Activated naive CD4-positive, alpha-beta T cell (primary cell): ENCODE measurements at places on chromosomes 7 and 10.

GRCh38 chr7:43394441-43395130, 188.3 kb upstream of the STK17A start:
- no peak for DNase-seq

DNA sequence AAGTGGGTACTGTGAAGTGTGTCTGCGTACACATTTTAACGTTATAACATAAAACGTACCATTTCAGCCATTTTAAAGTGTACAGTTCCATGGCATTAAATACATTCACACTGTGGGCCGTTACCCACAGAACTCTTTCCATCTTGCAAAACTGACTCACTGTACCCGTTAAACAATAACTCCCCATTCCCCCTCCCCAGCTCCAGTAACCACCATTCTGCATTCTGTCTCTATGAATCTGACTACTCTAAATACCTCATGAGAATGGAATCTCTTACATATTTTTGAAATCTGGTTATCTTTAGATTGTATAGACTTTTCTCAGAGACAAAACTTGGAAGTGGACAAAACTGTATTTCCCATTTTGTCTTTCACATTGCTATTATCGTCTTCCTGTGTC, 9.3 kb downstream of the ARL3 start:
- DNase-seq: no peak

DNA sequence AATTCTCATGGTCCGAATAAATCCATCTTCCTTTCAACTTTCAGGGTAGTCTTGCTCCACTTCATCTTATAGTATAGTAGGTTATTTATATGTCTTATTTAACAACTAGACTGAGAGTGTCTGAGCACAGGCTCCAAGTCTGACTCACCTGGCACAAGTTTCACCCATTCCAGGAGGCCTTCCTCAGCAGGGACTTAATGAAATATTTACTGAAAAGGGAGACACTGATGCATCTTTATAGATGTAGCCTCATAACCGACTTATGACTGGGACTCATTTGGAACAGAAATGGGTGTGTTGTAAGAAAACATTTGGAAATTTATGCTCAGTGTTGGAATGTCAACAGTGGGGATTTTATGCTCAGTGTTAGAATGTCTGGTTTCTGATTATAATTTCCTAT, 59.9 kb downstream of the CH25H start:
- no peak for DNase-seq

DNA sequence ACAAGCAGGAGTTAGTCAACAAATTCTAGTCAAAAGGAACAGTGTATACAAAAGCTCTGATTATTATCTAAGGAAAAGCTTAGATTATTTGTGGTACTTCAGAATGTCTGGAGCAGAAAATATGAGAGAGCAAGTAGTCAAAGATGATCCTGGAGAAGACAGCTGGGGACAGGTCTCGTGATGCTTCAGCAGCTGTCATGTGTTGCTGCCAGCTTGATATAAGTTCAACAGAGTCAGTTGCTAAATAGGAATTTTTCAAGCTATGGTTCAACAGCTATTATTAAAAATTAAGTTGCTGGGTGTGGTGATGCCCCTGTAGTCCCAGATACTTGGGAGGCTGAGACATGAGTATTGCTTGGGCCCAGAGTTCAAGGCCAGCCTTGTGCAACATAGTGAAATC, 240.0 kb upstream of the RHOBTB1 start:
- DNase-seq: no peak

GRCh38 chr7:68065581-68065980, 1068.9 kb downstream of the TYW1 start:
- no peak for DNase-seq

- no peak for DNase-seq
These were observed 1.4 kb downstream of the HPSE2 start for GRCh38 chr10:99234041-99234790.

DNA sequence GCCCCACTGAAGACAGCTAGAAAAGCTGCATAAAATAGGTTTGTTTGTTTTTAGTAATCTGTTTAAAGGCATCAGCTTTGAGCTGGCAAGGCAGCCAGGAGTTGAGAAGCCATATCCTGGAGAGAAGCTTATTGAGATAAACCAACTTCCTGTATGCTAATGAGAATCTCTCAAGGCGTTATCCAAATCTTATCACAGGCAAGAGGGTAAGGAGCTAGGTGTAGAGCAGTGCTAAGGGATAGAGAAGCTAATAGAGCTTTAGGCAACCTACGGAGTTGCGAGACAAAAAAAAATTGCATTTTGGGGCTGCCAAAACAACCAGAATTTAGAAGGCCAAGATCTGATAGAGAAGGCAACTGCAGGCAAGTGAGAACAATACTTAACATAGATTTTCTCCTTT, 641.6 kb downstream of the SH2D4B start:
- no peak for DNase-seq

DNA sequence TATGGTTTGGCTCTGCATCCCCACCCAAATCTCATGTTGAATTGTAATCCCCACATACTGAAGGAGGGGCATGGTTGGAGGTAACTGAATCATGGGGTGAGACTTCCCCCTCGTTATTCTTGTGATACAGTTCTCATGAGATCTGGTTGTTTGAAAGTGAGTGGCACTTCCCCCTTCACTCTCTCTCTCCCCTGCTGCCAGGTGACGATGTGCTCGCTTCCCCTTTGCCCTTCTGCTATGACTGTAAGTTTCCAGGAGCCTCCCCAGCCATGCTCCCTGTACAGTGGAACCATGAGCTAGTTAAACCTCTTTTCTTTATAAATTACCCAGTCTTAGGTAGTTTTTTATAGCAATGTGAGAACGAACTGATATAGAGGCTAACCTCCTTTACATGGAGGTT, 16.6 kb downstream of the PLPP4 start:
- no peak for DNase-seq

DNA sequence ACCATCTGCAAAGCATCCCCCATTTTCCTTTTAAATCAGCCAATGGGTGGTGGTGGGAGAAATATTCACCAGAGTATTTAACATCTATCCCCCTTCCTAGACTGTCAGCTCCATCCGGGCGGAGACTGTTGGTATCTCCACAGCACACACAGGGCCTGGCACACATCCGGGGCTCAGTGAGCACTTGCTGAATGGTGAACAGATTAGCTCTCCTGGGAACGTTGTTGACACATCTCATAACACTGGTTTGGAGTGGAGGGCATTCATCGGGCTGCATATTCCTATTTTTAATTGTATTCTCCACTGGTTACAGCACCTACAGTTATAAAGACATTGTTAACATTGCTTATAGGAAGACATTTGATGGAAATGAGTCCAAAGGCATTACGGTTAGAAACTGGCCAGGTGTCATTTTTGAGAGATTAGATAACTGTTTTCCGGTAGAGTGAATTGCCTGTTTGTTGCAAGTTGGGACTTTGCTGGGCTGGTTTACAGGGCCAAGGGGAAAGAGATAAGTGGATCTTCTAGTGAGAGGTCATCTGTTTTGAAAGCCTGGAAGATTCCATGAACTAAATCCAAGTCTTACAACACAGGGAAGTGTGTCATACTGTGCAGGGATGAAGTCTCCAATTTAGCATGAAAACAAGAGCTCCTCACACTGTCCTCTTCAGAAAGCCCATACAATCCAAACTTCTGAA, 101.8 kb downstream of the EGFR start:
- no peak for DNase-seq

DNA sequence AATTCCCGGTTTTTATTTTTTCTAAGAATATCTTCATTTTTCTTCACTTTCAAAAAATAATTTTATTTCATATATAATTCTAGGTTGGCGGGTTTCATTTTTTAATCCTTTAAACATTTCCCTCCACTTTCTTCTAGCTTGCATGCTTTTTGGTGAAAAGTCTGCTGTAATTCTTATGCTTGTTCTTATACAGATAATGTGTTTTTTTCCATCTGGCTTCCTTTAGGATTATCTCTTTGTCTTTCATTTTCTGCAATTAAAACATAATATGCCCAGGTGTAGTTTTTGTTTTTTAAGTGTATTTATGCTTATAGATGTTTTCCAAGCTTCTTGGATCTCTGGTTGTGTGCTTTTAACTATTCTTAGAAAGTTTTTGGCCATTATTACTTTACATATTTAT, 341.3 kb upstream of the SEMA3C start:
- DNase-seq: no peak

DNA sequence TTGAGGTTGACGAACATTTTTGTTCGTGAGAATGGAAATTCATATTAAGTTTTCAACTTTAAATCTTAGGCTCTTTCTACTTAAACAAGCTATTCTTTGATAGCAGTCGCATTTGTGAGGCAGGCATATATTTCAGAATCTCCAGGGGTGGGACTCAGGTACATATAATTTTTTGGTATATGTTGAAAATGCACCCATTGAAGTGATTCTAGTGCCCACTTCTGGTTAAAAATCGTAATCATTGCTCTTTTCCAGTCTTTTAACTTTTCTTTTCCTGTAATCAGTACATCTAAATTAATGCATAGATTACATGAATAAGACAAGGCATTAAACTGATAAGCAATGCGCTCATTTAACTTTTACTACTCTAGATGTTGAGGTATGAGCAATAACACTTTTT, 67.8 kb downstream of the ZNRF2 start:
- DNase-seq: no peak

GRCh38 chr7:139340808-139341057, 404 bp upstream of the FMC1 start:
- DNase-seq: no peak

DNA sequence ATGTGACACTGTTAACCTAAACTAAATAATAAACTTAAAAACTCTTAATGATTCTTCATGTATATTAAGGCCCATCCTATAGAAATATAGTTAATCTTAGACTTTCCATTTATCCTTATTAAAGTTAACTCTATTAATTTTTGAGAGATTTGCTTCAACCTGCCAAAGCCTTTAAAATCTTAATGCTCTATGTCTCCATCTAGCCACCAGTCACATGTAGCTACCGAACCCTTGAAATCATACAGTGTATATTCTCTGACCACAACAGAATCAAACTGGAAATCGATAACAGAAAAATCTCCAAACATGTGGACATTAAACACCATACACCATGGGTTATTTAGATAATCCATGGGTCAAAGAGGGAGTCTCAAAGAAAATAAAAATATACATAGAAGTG, 51.9 kb downstream of the ASZ1 start:
- DNase-seq: no peak

- DNase-seq: no peak
These were observed 52.8 kb downstream of the ARHGAP22 start for GRCh38 chr10:48551861-48552591.

GRCh38 chr10:60490013-60490412, 100.3 kb upstream of the ANK3 start:
- DNase-seq: no peak

DNA sequence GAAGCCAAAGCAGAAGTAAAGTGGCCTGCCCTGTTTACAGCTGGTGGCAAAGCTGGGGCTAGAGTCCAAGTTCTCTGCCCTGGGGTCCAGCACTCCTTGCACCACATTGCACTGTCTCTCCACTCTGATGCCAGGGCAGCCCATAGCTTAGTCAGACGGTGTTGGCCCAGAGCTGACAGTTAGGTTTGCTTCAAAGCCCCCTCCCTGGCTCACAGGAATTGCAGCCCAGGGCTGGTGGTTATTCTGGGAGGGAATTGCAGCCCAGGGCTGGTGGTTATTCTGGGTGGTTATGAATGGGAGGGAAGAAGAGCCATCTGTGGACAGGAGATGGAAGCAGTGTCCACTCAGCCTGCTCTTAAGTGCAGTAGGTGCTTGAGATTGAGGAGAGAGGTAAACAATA, 88.9 kb downstream of the SCRN1 start:
- no peak for DNase-seq

- DNase-seq: no peak
These were observed 722 bp downstream of the MDH2 start for GRCh38 chr7:76048668-76048988.

- DNase-seq: no peak
These were observed 106.3 kb downstream of the GRM3 start for GRCh38 chr7:86749741-86750665.

DNA sequence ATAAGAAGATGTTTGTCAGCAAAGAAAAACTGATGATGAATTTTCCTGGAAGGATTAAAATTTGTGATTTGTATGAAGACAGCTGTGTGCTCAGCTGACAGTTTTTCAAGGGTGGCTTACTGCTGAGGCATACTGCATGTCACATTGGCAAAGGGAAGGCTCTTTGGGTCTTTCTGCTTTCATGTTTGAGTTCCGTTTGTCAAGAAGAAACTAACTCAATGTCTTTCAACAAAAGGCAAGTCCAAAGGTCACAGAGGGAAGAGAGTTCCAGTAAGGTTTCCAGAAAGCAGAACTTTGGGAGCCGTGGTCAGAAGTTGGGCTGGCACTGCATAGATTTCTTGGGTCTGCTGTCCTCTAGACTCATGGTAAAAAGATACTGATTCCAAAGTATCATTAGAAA, 16.9 kb downstream of the DYDC2 start:
- no peak for DNase-seq

DNA sequence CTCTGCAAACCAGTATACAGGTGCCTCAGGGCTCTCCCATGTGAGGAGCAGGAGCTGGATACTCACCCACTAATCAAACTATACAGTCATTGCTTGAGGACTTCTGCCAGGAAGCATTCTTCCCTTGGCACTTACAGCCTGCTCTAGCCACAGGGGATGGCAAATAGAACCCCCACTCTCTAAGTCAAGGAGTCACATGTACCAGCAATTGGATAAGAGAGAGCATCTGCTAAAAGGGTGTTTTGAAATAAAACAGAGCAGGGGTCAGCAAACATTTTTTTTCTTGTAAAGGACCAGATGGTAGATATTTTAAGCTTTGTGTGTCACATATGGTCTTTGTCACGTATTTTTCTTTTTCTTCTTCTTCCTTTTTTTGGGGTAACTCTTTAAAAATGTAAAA, 865.2 kb upstream of the GHITM start:
- DNase-seq: no peak

DNA sequence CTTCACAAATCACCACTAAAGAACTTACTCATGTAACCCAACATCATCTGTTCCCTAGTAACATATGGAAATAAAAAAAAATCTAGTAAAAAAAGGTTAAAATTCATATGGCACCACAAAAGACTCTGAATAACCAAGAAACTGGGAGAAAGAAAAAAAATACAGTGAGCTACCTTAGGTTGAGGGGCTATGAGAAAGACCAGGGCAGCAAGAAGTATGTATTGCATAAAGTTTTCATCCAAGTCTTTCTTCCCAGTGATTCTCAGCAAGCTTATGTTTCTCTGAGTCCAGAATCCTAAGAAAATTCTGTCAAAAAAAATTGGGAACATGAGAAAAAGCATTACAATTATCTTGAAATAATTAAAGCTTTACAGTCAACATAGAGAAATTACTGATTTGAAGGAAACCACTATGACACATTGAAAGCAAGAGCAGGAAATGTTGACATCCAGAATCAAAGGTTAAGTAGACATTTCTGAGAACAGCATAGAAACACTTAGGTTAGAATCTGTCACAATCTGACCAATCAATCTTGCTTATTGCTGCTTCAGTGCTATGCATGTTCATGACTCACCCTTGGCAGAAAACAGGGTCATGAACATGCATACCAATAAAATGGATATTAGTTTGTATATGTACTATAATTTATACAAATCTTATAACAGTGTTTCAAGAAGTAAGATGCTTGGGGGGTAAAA, 494.0 kb upstream of the POT1 start:
- no peak for DNase-seq

GRCh38 chr10:19767876-19768275, 48.4 kb upstream of the PLXDC2 start:
- no peak for DNase-seq

GRCh38 chr7:6444516-6445269, 3.1 kb downstream of the DAGLB start:
- no peak for DNase-seq

- no peak for DNase-seq
These were observed 74.1 kb upstream of the PTPRZ1 start for GRCh38 chr7:121798896-121799295.

- no peak for DNase-seq
These were observed 14.2 kb downstream of the GTF2IRD1 start for GRCh38 chr7:74467876-74468275.
